B cell (primary cell): ENCODE measurements at places on chromosomes 11 and 22.

- no peak for DNase-seq
Observed at GRCh38 chr11:78213526-78214330, 25.0 kb downstream of the USP35 start.

GRCh38 chr22:34462795-34463194 is 542.5 kb upstream of the LARGE1 start:
- no peak for DNase-seq

DNA sequence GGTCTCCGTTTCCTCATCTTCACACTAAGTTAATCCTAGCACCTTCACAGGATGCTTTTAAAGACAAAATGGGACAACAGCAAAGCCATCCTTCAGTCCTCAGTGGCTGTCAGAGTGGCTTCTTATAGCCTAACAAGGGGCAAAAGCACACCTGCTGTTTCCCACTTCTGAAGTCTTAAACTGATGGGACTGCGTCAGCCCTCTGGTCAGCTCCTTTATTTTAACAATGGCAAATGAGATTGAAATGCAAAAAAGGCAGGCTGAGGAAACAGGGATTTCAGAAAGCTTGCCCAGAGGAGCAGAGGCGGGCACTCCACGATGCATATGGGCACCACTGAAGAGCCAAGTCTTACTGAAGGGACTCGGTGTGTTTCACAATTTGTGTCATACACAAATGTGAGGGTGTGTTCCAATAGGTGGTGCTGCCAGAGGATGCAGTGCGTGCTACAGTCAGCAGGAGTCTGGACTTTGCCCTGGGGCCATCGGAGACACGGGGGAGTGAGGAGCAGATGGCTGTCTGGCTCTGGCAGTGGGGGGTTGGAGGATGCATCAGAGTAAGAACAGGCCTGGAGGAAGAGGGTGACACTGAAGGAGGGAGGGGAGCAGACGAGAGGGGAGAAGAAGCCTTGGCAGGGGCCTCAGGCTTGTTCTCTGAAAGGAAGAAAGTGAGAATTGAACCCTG is 47.3 kb downstream of the TENM4 start:
- DNase-seq = no peak

GRCh38 chr22:34045311-34045710 is 125.0 kb upstream of the LARGE1 start:
- no peak for DNase-seq

- DNase-seq = no peak
Observed at GRCh38 chr11:123161376-123162030, 33.5 kb downstream of the CLMP start.

DNA sequence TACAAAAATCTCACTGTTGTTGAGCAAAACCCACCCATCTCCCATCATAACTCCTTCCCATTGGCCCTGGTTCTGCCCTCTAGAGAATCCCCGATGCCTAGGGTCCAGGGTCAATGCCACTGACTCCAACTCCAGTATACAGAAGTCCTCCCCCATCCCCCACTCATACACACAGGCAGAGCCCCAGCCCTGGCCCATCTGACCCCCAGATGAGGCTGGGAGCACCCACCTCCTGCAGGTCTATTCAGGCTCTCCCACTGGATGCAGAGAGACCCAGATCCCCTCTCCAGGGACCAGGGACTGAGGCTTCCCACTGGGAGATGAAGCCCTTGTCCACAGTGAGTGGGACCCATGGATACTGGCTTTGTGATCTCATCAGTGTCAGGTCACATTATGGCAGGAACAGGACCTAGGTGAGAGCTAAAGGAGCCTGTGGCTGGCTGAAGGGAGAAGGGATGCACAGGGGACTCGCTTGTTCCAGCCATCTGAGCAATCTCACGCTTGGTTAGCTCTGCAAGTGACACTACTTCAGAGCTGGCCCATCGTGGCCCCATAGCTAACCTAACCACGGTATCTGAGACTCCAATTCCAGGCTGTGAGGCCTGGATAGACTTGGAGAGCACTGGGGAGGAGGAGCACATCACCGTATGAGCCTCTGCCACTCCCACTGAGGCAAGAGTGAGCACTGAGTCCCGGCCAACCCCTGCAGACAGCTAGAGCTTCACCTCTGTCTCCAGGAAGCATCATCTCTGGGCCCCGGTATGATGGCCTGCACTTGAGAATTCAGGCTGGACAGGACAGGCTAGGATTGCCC is 35.7 kb downstream of the TRIM29 start:
- DNase-seq = no peak
